ENCODE measurements at places on chromosomes 16 and 17.

DNA sequence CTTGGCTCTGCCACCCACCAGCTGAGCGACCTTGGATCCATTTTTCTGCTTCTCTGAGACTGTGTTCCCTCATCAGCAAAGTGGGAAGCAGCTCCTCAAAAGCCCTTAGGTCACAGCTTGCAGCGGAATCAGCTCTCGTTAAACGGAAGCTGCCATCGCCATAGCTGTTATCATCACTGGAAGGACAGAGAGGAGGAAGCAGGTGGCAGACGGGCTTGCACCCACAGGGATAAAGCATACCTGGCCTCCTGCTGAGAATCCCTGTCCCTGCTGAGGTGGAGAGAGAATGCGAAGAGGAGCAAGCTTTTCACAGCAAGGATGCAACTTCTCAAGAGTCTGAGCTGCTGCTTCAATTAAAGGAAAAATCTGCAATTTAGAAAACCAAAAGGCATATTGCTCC, 106.6 kb downstream of the CLEC16A start:
- no peak for DNase-seq

DNA sequence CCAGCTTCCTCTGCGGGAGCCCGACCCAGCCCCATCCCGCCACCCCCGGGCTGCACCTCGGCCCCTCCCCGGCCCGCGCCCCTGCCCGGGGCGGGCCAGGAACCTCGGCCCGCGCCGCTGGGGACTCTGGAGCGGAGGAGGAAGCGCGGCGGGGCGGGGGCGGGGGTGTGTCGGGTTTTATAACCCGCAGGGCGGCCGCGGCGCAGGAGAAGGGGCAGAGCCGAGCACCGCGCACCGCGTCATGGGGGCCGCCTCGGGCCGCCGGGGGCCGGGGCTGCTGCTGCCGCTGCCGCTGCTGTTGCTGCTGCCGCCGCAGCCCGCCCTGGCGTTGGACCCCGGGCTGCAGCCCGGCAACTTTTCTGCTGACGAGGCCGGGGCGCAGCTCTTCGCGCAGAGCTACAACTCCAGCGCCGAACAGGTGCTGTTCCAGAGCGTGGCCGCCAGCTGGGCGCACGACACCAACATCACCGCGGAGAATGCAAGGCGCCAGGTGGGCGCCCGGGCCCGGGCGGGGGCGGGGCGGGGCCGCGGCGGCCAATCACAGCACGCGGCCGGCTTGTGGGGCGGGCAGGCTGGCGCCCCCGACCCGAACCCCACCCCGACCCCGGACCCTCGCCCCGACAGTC, at the start of gene ACE:
ACE (plus strand) TSS at position 208 of the 626 bp plus-strand sequence; CDS start at position 242, 34 bp downstream.
- DNase-seq, result peak; percentile 51

- no peak for DNase-seq
These were observed 48.3 kb downstream of the PHLPP2 start for GRCh38 chr16:71676236-71676635.

GRCh38 chr17:73226556-73227172, 33.8 kb downstream of the COG1 start:
- DNase-seq, result no peak

DNA sequence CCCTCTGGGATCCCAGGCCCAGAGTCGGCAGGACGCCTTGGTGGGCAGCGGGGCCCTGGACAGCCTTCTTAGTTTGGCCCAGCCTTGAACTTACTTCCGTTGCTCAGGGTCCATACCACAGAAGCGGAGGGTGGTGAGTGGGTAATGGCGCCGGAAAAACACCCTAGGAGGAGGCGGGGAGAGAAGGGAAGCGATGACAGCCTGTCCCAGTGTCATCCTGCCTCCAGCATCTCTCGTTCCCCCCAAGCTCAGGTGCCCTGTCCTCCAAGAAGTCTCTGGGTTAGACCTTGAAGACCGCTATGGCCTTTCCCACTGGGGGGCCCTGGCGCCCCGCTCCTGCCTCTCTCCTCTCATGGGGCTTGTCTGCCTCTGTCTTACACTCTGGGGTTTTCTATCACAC, 22.9 kb downstream of the TNS4 start:
- DNase-seq, result no peak

GRCh38 chr16:29974291-29975133, 844 bp downstream of the TAOK2 start:
- DNase-seq, result peak; percentile 10

DNA sequence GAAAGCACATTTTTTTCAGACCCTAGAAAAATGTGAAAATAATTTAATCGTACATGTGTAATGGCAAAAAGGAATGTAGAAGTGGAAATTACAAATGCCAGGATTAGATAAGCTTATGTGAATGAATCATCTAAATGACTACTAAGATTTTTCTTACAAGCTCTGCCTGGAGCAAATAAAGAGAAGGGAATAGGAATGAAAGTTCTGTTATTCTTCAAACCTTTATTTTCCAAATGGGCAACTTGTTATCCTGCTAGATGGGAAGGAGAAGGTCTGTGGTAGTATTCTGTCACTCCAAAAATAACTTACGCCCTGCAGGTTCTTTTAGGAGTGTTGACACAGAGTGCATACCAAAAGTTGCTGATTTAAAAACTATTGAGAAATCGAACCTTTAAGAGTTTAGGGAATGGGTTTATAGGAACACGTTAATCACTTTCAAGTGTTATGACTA, 9.7 kb downstream of the CTCF start:
- no peak for DNase-seq

DNA sequence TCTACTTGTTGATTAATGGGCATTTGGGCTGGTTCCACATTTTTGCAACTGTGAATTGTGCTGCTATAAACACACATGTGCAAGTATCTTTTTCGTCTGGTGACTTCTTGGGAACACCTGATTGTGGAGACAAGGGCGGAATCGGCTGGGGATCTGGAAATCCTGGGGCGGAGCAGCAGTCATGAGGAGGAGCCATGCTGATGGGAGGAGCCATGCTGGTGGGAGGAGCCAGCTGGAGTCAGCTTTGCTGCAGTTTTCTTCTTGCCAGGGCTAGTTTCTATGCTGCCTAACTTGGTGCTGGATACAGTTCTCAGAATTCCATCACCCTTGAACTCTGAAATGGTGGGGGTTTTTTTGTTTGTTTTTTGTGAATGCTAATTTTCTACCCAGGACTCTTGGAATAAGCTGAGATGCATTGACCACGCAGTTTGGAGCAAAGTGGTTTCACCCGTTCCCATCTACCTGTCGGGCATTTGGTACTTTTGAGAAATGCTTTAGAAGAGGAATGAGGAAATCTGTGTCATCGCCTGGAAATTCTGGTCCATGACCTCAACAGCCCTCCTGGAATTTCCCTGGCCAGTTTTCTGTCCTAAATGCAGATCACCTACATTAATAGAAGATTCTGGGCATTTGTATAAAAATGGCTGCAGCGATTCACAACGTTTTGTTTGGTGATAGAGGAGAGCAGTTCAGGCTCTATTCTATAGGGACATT, 217.4 kb upstream of the ZFHX3 start:
- DNase-seq, result no peak

GRCh38 chr17:9170853-9171252, 149.5 kb downstream of the NTN1 start:
- DNase-seq, result no peak

DNA sequence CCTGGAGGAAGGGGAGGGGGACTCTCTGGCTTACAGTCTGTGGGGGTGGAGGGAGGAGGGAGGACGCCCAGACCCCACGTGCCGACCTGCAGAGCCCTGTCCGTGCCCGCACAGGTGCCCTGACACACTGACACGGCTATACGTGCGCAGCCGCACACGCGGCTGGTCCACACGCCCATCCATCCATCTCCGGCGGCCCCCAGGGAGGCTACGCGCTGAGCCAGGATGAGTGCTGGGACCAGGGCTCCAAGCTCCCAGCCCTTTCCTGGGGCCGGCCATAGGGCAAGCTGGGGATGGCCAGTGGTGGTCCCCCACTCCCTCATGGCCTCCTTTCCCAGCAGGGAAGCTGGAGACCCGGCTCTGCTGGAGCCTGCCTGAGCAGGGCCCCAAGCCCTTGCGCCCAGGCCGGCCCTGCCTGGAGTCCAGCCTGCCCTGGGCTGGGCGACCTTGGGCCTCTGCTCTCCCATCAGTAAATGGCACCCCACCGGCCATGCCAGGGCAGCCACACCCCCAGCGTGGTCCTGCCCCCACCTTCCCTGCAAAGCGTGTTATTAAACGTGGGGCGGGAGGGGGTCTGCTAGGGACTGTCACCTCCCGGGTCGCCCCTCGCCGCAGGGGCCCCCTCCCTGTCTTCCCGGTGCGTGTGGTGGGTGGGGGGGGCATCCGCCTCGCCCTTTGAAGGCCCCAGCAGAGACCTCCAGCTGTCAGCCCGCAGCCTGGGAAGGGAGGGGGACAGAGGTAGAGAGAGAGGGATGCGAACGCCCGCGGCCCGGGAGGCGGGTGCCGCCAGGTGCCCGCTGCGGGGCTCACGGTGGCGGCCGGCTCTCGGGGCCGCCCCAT, 863 bp downstream of the CASKIN1 start:
- DNase-seq, result no peak

GRCh38 chr17:74633326-74633725, 9.8 kb upstream of the CD300E start:
- no peak for DNase-seq

- DNase-seq, result no peak
These were observed 64.6 kb downstream of the GOSR1 start for GRCh38 chr17:30541802-30542201.

GRCh38 chr16:89164436-89164835, 7.1 kb upstream of the CDH15 start:
- DNase-seq, result no peak

DNA sequence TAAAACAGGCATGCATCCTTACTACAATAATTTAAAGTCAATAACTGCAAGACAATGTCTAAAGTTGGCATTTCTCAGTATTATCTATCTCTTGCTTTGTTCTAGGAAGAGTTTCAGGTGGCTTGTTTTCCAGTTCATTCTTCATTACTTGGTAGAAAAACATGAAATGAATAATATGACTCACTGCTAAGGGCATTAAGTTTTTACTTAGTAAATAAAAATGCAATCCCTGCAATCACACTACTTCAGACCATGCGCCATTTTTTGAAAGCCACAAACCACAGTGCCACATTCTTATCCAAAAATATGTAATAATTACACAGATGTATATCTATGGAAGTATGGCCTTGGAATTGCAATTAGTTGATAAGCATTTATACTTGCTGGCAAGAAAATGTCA, 55.4 kb downstream of the CREBBP start:
- DNase-seq, result no peak

DNA sequence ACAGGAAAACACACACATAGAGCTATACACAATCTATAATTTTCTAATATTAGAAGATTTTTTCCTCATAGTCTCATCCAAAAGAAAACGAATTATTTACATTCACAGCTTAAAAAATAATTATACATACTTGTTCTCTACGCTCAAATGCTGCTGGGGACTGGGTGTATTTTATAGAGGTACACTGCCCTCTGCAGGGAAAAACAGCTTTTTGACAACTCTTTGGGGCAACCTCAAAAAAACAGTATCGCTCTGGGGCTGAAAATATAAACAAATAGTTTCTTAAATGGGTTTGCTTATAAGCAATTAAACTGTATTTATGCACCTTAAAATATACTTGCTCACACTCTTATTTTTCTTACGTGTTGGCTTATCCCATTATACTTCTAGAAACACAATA, 261.8 kb upstream of the PSMD7 start:
- DNase-seq, result no peak

DNA sequence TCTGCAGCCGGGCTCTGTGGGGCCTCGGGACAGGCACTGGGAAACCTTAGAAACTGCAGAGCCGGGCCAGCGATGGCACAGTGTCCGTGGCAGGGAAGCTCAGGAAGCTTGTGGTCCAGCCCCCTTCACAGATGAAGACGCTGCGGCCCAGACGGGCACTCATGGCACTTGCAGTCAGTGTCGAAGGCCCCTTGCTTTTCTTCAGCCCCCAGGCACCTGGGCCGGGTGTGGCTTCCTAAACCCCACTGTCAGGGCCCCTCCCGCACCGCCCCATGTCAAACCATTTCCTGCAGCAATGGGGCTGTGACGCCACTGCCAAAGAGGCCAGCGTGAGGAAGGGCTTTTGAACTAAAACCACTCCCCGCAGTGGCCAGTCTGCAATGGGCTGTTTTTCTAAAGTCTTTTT, 164.0 kb downstream of the LAT start:
- DNase-seq, result peak; percentile 62

DNA sequence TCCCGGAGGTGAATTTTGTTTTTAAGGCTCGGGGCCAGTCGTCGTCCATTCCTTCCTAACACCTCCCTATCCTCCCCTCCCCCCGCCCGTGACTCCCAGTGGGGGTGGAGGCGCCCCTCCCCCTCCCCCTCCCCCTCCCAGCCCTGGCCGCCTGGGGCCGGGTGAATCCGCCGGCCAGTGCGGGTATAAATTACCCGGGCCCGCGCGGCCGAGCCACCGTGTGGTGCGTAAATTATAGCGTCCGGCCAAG, 2.0 kb upstream of the GSE1 start:
- no peak for DNase-seq

- no peak for DNase-seq
These were observed 49.5 kb downstream of the TMEM132E start for GRCh38 chr17:34628879-34629278.

- DNase-seq, result no peak
These were observed 25.4 kb downstream of the CCR7 start for GRCh38 chr17:40539711-40540411.

DNA sequence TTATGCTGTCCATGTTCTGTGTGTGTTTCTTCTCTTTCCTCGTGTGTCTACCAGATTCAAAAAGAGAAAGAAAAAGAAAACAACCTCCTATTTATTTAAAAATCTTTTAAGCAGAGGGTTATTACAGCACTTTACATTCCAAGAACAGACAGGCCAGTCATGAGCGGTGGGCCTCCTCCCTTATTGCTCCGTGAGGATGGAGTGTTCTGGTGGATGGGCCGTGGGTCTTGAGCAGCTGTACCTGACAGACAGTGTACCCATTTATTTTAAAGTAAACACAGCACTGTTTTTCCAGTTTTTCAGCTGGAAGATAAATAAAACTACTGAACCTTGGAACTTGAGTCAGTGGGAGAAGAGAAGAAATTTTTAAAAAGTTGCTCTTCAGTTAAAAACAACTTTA, 52.4 kb downstream of the WWP2 start:
- DNase-seq, result no peak

GRCh38 chr16:84686707-84687298, 13.0 kb upstream of the USP10 start:
- DNase-seq, result no peak

DNA sequence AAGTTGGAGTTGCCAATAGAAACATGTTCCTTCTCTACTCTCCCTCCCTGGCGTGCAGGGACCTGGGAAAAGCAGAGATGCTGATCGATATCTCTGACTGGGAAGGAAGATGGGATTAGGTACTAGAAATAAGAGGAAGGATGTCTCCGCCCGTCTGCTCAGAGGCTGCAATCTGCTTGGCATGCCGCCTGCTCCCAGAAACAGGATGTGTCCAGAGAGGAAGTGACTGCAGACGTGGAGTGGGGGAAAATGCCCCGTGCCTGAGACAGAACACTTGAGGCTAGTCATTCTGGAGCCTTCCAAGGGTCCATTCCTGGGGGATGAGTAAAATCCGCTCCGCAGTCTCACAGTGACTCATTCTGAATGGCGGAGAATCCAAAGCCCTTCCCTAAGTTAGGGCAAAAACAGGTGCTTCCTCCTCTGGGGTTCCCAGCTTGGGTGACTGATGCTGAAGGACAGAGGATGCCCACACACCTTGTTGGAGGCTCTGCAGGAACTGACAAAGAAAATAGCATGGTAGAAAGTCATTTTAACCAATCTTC, 45.0 kb upstream of the SMURF2 start:
- no peak for DNase-seq

- DNase-seq, result no peak
These were observed 8.0 kb upstream of the MYH2 start for GRCh38 chr17:10557422-10557821.
